Dermis microvascular lymphatic vessel endothelial cell (primary cell): ENCODE measurements at places on chromosomes 6 and 20.

- DNase-seq = no peak
Measured at GRCh38 chr20:54474046-54474445, 1.3 kb upstream of the DOK5 start.

DNA sequence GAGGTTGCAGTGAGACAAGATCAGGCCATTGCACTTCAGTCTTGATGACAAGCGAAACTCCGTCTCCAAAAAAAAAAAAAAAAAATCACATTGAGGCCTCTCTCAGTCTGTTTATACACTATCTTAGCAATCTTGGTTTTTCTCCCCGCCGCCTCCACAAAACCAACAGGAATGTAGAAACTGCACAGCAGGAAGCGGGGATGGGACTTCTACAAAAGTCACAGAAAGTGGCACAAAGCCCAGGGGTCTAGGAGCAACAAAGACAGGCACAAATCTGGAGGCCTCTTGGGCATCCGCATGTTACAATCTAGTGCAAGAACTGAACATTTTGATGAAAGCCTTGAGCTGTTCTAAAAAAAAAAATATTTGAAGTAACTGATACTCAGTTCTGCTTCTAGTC is 48.6 kb downstream of the KDM1B start:
- DNase-seq = no peak

DNA sequence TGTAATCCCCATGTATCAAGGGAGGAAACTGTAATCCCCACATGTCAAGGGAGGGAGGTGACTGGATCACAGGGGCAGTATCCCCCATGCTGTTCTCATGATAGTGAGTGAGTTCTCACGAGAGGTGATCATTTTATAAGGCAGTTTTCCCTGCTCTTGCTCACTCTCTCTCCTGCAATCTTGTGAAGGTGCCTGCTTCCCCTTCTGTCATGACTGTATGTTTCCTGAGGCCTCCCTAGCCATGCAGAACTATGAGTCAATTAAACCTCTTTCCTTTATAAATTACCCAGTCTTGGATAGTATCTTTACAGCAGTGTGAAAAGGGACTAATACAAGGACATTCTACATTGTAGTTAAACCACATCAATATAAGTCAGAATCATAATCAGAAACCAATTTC is 112.4 kb downstream of the BTBD9 start:
- DNase-seq = no peak

- DNase-seq = no peak
Measured at GRCh38 chr20:59195316-59195993, 31.8 kb downstream of the ZNF831 start.

GRCh38 chr20:52654567-52654966 is 317.6 kb upstream of the TSHZ2 start:
- no peak for DNase-seq

DNA sequence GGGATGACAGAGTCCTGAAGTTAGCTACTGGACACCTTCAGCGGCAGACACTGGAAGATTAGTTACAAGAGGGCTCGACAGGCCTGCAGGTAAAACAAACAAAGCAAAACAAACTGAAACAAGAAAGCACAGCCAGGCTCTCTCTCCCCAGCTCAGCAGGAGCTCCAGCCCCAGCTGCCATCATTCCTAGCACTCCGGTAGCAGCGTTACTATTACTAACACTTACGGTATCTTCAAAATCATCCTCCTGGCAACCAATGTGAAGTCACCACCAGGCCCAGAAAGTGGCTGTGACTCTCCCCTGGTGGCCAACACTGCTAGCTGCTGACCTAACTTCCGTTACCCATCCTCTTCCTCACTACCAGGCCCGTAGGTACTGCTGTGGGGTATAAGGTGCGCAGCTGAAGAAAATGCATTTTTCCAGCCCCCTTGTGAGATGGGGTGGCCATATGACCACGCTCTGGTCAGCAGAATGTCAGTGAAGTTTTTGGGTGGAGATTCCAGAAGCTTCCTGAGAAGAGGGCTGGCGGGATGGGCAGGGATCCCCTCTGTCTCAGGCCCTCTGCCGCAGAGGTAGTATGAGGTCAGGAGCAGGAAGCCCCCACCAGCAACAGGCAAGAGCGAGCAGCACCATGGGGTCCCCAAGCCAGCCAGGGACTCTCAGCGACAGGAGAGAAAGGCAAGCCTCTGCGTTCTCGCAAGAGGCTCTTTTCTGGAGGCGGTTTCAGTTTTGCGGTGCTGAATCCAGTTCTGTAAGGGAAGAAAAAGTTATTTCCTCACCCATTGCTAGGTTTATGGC is 37.4 kb upstream of the TBXT start:
- DNase-seq = no peak

DNA sequence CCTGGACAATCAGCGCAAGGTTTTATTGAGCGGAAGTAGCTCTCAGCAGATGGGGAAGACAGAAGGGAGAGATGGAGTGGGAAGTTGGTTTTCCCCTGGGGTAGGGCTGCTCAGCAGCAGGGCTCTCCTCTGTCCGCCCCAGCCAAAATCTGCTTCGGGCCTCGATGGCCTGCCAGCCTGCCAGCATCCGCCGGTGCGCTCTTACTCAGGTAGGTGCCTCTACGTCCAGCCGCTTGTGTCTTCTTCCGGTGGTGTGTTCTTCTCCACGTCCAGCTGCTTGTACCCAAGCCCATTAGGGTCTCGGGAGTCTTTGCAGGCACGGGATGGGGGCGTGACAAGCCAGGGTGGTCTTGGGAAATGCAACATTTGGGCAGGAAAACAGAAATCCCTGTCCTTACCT is 1340.0 kb upstream of the MAP3K7 start:
- no peak for DNase-seq

GRCh38 chr20:23386304-23387117 is 24.5 kb downstream of the GZF1 start:
- DNase-seq = no peak

- no peak for DNase-seq
Measured at GRCh38 chr6:123117145-123117908, 121.3 kb downstream of the CLVS2 start.

- peak; percentile 58 for DNase-seq
Measured at GRCh38 chr6:25122001-25122400, 157.2 kb upstream of the CARMIL1 start.

DNA sequence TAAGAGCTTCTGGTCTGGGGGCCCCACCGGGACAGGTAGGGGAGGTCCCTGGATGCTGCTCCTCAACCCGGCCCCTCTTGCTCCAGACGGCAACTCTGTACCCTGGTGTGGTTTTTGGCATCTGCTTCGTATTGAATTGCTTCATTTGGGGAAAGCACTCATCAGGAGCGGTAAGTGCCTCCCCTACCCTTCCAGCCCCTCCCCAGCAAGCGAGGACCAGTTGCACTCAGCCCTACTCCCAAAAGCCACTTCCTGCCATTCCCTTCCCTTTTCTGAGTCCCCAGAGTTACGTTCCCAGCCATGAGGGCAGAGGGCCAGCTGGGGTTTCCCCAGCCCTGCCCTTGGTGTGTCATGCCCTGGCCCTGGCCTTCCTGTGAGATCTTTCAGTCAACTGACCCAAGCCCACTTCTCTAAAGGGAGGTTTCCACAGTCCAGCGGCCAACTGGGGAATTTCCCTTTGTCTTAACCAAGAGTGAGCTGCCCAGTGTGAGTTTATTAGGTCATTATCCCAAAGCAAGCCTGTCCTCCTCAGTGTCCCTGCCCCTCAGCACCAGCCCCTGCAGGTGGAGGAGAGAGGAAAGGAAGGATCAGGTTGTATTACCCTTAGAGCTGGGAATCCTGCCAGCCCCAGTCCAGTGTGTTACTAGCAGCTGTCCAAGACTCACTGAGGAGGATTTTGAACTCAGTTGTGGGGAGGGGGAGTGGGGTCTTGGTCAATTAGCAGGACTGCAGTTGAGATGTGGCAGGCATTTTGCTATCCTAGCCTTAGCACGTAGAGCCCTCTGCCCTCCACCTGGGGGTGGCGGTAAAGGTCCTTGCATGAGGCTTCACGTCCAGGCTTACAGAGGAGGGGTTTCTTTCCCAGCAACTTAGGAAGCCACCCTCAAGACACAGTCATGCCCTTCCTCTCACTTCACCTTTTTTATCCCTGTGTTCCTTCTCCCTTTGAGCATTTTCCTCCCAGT is 45.8 kb downstream of the TM9SF4 start:
- peak; percentile 90 for DNase-seq

DNA sequence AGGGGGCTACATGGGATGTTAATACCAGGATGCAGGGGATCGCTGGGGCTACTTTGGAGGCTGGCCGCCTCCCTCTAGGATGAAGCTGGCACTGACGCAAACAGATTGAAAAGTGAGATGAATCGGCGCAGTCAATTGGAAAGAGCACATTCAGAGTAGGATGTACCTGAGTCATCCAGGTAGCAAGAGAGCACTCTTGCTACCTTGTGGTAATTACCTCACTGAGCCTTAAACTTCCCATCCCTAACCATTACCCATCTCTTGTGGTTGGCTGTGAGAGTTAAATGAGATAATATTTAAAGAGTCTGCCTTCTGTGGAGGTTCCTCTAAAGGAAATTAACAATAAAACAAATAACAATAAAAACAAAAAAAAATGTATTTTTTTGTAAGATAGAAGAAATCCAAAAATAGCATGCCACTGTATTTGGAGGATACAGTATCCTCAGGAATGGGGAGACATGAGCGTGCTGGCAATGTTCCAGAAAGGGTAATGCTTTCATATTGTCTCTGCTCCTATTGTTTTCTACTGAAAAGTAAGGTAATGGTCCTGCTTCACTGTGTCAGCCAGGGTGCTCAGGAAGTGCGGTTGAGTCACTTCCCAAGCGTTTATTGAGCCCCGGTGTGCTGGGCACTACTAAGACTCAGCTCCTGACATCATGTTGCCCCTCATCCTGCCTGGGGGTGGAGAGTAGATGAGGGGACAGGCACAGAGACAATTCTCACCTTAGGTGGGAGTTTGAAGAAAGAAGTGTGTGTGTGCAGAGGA is 301.1 kb downstream of the EYA4 start:
- DNase-seq = peak; percentile 65

- DNase-seq = peak; percentile 47
Measured at GRCh38 chr20:41308290-41308711, 9.2 kb downstream of the ZHX3 start.
